COR-L47 (cell line): ENCODE measurements at places on chromosomes 16 and 17.

DNA sequence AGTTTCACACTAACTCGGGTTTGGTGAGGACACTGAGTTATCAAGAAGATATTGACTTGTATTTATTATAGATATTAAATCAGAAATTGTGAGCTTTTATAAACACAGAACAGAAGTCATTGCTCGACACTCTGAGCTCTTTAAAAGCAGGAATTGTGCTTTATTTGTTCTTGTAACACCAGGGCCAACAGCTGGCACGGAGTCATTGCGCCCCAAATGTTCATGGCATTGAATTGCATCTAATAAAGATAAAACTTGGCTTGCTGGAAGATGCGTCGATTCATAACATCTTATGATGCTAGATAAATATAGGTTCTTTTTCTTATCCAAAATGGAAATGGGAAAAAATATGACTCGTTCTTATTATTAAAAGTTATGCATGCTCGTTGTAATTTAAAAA is 11.8 kb upstream of the MLYCD start:
- DNase-seq = no peak

DNA sequence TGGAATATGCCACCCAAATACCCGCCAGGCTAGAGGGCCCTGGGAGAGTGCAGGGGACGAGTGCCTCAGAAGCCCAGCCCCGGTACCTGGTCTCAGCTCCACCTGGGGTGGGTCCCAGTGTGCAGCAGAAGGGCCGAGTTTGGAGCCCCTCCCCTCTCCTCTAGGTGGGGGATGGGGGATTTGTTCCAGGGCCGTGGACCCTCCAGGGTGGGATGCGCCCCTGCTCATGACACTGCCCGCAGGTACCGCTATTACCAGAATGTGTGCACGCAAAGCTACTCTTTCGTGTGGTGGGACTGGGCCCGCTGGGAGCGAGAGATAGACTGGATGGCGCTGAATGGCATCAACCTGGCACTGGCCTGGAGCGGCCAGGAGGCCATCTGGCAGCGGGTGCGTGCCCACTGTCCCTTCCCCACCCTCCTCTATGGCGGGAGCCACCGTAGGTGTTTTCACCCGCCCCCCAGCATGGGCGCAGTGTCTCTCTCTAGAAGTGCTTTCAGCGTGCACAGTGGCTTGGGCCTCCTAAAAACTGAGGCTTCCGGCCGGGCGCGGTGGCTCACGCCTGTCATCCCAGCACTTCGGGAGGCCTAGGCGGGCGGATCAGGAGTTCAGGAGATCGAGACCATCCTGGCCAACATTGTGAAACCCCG is 1.2 kb downstream of the NAGLU start:
- DNase-seq = no peak

DNA sequence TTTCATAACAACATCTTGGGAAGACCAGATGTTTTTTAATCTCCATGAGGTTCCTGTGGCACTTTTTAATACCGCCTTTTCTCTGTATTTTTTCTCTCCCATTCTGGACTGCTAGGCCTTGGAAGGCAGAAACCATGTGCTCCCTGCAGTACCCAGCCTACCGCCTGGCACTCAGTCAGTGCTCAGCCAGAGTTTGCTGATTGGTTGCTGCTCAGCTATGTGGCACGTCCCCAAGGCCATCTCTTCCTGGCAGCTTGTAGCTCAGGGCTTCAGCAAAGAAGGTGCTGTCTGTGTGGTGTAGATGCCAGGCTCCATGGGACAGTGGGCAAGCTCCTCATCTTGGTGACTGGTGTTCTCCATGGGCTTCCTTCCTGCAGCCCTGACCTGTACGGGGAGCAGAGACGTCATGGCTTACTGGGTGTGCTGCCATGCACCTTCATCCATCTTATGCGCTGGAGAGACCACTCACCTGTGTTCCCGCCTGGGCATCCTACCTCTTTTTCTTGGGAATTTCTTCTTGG is 86.7 kb downstream of the CLEC16A start:
- DNase-seq = no peak

- DNase-seq = no peak
Observed at GRCh38 chr16:89006036-89006752, 29.2 kb upstream of the CBFA2T3 start.

- no peak for DNase-seq
Observed at GRCh38 chr16:13118091-13118490, 216.7 kb downstream of the SHISA9 start.

- DNase-seq = no peak
Observed at GRCh38 chr17:81020767-81021497, 14.0 kb upstream of the BAIAP2 start.

GRCh38 chr17:30323895-30324319 is 9.9 kb downstream of the TMIGD1 start:
- peak; percentile 50 for DNase-seq

GRCh38 chr17:79183293-79184158 is 108.9 kb downstream of the ENGASE start:
- DNase-seq = peak; percentile 73
